Posterior vena cava (tissue), 2 donors: ENCODE measurements at places on chromosomes 12 and 14.

DNA sequence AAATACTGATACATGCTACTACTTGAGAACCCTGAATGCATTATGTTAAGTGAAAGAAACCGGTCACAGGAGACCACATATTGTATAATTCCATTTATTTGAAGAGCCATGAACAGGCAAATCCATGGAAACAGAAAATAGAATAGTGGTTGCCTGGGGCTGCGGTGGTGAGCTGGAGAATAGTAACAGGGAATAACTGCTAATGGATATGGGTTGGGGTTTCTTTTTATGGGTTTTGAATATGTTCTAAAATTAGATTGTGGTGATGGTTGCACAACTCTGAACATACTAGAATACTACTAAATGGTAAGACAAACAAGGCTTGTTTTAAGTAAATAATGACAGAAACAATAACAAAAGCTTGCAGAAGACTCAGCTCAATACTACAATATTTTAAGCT lies 293.0 kb downstream of the BTG1 start:
- no peak for DNase-seq

GRCh38 chr14:71244341-71244740 lies 337.1 kb downstream of the PCNX1 start:
- no peak for DNase-seq

- peak; percentile 86 for DNase-seq
Observed at GRCh38 chr14:89137526-89138163, 279.4 kb downstream of the FOXN3 start.

DNA sequence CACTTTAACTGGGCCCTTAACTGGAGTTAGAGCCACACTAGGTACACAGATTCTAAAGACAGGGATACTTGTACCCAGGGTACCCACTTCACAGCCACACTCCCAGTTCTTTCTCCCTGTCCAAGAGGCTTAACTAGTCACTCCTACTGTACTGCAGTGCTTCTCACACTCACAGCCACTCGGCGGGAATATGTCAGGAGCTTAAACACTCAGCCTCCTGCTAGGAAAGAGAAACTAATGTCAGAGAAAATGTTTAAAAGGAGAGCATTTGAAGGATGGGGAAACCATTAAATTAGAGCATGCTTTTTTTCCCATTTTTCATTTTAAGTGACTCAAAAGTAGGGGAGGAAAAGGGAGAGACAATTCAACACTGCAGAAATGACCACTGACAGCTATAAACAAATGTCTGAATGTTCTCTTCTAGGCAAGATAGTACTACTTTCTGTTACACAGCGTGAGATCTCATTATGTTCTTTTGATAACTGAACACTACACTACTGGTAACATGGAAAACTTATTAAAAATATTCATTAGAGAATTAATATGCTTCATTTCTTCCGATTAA lies 22.9 kb upstream of the MDM1 start:
- DNase-seq, result no peak

- no peak for DNase-seq
Observed at GRCh38 chr12:4134448-4135263, 138.9 kb upstream of the CCND2 start.
